ENCODE measurements at places on chromosomes 6 and 20.

- DNase-seq = no peak
Measured at GRCh38 chr20:8842525-8842924, 226.4 kb upstream of the PLCB4 start.

GRCh38 chr20:43386878-43387277 is 70.8 kb upstream of the SRSF6 start:
- DNase-seq = no peak

GRCh38 chr6:127023001-127023778 is 95.3 kb upstream of the RSPO3 start:
- no peak for DNase-seq

GRCh38 chr6:11766589-11767450 is 11.8 kb downstream of the ADTRP start:
- peak; percentile 98 for DNase-seq

- DNase-seq = no peak
Measured at GRCh38 chr6:127843582-127843981, 57.3 kb downstream of the THEMIS start.

GRCh38 chr6:136326038-136326553 is 36.5 kb upstream of the BCLAF1 start:
- peak; percentile 34 for DNase-seq

DNA sequence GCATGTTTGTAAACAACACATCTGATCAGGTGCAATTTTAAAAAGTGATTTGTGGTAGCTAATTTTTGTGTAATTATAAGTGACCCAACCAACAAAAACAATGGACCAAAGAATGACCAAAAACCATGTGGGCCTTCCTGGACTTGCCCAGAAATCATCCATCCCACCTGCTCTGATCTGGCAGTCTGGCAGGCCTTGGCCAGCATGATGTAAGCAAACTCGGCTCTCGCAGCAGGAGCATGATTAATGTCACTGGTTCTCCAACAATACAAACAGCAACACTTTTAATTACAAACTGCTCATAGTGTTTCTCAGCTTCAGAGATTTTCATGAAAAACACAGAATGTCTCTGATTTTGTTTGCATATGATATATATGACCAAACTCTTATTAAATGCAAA is 16.1 kb downstream of the TP53INP2 start:
- DNase-seq = no peak

DNA sequence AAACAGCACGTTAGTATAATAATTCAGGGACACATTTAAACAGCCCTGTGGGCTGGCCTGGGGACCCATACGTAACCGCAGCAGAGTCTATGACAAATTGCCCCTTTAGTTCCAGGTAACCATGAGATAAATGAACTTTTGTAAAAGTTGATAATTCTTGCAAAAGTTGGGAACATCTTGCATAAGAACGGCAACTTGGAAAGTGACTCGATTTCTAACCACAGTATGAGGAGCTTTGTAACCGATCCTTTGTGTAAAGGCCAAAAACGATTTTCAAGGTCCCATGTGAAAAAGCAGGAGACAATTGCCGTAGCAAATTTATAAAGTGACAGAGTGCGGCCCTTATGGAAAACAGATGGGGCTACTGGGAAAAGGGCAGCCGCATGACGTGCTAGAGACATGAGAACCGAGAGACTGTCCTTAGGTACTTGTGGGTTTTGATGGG is 81.6 kb downstream of the PSMG4 start:
- DNase-seq = peak; percentile 70

DNA sequence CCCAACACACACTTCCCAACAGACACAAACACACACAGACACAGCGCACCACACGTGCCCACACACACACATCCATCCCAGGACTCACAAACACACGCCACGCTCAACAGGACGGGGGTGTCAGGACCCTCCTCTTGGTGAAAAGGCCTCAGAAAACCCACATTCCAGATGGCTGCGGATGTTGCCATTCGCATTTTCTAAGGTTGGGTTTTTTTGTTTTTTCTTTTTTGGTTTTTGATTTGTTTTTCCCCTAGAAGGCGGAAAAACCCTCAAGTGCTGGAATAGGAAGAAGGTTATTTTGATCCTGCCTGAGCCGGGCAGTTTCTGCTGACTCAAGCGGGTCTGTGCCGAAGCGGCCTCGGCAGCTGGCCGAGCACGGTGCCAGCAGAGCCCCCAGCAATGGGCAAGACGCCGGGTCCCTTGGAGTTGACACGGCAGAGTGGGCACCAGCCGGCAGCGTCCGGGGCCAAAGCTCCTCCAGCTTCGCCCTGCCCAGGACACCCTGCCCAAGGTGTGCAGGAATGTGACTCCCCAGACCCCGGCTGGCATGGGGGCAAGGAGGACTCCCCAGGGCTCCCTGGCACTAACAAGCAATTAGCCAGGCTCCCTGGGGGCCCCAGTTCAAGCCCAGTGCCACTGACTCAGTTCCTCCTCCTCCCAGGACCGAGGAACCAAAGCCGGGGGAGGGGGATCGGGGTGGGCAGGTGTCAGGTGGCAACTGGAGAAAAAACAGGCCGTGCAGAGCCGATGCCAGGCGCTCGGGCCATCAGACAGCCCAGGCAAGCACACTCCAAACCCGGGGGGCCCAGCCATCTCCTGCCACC is 40.9 kb upstream of the ZBP1 start:
- DNase-seq = no peak
